GM13977 (cell line): ENCODE measurements at places on chromosomes 7 and 10.

- no peak for DNase-seq
These were observed 62.3 kb downstream of the OSBPL3 start for GRCh38 chr7:24917510-24918239.

GRCh38 chr10:115558252-115558651 is 465.1 kb downstream of the ATRNL1 start:
- no peak for DNase-seq

DNA sequence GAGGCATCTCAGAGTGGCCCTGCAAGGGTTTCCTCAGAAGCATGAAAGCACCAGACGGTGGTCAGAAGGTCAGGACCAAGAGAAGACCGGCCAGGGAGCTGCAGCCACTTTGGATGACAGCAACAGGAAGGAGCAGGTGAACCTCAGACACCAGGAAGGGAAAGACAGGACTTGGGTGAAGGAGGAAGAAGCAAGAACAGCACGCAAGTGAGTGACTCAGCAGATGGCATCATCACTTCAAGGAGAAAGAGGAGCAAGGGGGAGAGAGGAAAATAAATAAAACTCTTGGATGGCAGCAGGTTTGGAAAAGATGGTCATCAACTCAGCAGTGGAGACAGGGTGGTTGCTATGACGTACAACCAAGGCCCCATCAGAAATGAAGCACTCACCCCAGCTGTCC is 31.6 kb downstream of the NCAPG2 start:
- no peak for DNase-seq

DNA sequence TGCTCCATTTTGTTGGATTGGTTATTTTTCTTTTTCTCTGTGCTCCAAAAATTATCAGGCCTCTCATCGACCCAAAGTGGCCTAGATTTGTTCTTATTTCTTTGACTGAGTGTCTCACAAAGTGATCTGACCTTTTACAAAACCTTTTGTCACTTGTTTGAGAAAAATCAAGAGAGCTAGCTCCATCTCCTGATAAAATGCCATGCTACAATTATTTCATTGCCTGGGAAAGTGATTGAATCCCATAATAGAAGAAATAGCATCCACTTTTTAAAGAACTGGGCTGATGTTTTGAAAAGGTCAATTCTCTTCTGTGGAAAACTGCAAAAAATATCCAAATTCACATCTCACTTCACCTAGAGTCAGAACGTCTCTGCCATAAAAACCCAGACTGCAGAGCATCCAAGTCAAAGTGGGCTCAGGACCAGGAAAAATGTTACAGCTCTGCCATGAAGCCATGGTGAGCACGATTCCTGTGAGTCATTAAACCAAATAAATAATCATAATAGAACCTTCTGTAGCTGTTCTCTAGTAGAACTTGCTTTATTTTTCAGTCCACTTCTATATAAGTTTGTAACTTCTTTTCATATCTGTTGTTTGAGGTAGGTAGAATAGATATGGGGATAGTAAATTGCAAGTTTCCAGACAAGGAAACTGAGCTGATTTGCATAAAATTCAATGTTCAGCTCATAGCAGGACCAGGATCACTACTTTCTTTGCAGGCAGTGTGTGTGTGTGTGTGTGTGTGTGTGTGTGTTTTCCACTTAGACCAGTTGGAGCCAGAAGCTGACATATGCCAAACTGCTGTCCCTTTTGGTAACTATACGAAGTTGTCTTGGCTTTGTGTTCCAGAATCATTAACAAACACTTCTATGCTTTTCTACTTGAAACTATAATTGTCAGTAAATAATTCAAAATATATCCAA is 632.5 kb upstream of the ANKRD30A start:
- DNase-seq, result no peak

- peak; percentile 84 for DNase-seq
These were observed at the start of gene PTPRE for GRCh38 chr10:127906548-127907377. PTPRE (plus strand) TSS chr10:127907103; CDS start chr10:128040882, 133,779 bp downstream.

GRCh38 chr7:150902078-150903033 is 50.0 kb downstream of the AOC1 start:
- no peak for DNase-seq

- DNase-seq, result no peak
These were observed 339.5 kb downstream of the ELMO1 start for GRCh38 chr7:37109016-37109683.

DNA sequence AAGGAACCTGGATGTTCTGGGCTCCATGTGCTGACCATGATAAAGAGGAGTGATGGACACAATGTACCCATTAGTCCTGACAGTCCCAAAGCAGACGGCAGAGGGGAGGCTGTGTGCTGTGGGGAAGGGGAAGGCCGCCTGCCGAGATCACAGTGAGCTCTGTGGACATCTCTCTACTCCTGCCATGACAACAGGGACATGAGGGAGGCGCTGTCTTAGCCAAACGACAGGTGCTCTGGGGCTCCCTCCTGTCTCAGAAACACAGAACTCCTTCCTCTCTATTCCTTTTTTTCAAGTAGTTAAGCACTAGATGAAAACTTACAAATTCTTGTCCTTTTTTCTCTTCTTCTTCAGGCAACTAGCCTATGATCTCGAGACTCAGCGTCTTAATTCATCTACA is 113.1 kb downstream of the RNF32 start:
- no peak for DNase-seq

DNA sequence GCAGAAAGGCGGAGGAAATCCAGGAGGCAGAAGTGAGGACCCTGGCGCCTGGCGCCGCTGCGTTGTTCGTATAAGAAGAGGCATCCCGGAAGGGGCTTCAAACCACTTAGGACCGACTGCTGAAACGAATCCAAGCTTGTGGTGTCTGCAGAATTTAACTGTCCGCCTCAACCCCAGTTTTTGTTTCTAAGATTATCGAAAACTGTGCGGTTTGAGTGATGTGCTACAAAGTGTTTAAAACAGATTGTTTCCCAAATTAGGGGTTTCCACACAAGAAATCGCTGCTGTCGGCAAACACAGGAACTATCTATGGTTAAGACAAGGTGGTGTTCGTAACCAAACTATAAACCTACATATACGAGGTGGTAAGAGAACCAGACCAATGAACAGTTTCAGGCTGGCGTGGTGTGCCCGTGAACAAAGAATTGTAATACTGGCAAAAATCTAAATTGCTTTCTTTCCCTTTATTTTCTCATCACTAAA is 835 bp upstream of the DGKI start:
- peak; percentile 48 for DNase-seq

DNA sequence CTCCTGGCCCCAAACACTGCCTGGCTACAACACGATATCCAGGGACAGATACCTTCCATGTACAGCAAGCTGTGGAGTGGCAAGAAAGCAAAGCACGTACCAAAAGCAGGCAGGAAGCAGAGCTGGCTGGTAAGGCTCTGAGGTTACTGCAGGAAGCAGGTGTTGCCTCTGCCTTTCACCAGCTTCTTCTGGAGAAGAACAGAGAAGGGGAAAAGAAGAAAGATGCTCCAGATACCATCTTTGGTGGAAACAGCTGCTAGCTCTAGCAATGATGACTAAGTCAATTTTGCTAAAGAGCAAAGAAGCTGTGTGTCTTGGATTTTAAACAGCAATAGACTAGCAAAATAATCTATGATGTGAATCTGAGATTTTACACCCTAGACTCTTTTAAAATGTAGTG is 34.9 kb upstream of the PRSS1 start:
- no peak for DNase-seq

DNA sequence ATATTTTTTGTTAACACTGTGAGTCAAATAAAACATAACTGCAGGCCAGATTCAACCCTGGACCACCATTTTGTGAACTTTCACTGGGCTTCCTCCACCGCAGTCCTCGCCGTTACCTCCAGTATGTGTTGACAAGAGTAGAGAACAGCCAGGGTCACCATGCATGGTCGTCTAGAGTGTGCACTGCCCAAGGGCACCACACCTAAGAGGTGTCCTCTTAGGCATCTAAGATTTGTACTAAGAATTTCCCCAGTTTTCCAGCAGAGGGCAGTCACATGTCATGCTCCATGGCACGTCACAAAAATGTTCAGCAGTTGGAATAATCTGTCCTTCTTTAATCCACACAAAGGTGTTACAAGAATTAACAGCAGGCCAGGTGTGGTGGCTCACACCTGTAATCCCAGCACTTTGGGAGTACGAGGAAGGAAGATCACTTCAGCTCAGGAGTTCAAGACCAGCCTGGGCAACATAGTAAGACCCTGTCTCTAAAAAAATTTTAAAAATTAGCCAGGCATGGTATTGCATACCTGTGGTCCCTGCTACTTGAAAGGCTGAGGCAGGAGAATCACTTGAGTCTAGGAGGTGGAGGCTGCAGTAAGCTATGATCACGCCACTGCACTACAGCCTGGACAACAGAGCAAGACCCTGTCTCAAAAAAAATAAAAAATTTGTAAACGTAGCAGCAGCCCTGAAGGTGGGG is 71.2 kb upstream of the FOXK1 start:
- DNase-seq, result peak; percentile 76

GRCh38 chr10:79560160-79560709 is at the start of gene SFTPA2:
SFTPA2 (minus strand) TSS chr10:79560407; CDS start chr10:79559483, 924 bp downstream.
- no peak for DNase-seq

DNA sequence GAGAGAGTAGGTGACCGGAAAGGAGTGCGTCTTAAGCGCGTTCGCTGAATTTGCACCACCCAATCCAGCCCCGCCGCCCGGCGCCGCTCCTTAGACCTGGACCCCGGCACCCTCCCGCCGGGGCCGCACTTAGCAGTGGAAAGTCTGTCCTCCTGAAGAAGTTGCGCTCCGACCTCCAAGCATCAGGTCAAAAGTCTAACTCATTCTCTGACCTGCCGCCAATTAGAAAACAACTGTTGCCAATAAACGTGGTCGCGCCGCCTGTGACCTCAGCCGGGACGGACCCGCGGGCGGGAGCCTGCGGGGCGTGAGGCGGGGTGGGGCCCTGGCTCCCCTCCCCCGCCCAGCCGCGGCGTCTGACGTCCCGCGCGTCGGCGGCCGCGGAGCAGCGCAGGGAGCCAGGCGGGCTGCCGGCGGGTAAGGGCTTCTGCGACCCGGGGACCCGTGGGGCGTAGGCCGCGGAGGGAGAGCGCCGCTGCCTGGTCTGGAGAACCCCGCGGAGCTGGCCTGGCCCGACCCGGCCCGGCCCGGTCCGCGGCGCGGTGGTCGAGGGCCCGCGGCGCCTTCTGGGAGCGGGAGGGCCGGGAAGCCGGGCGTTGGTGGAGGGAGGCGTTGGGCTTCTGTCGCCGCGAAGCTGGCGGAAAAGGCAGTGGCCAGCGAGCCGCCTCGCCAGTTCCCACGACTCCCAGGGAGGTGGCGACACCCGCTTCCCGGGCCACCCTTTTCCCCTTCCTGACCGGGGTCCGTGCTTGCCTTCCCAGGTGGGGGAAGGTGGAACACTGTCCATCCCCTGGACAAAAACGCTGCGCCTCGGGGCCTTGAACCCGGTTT is at the start of gene BCAP29:
Gene BCAP29, plus strand, starts transcription at position 362 of the 831 bp plus-strand sequence. CDS start 527 bp downstream, outside the sequence.
- peak; percentile 87 for DNase-seq

DNA sequence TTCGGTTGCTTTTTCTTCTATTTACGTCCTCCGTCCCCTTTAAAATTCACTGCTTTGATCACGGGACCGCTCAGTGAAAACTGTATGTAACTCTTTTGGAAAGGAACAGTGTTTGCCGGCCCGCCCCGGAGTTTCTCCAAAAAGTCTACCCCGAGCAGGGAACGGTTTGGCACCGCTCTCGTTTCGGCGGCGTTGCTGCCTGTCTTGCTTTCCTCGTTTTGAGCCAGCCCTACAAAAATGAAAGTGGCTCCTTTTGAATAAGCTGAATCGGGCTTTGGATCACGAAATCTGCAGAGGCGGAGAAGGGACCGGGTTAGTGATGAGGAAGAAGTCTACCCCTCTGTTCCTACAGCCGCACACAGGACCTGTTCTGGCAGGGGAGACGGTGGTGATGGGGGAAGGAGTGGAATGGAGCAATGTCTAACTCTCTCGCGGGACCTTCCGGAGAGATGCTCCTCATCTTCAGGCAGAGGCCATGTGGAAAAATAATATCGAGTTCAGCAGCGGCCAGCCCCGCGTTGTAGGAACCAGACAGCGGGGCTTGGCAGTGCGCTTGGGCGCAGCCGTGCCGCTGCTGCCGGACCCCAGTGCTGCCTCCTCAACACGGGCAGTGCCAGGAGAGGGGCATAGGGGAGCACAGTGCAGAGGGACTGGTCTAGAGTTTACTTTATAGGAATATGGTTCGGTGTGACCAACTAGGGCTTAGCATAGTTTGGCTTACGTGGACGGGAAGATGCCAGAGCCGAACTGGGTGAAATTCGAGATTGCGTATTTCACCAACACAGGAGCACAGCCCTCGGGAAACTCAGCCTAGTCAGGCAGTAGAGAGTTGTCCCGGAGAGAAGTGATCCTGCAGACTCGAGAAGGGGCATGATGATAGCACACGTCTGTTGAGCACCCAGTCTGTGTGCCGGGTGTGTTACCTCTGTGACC is 1.4 kb downstream of the HTRA1 start:
- DNase-seq, result no peak

GRCh38 chr10:20686015-20686635 is 211.0 kb downstream of the NEBL start:
- no peak for DNase-seq

DNA sequence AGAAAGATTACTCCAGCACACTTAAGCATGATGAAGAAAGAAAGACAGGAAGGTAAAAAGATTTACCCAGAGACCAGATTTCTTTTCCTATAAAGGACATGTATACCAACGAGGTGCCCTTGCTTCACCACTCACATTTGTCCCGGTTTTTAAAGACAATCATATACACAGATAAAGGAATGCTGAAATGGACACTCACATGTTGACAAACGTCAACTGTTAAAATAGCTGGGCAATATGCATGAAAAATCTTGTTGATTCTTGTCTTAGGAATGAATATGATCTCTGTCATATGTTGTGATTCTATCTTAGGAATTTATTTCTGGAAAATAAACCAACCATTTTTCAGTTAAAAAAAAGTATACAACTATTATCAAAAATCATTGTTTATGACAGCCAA is 158.2 kb downstream of the SRPK2 start:
- no peak for DNase-seq

DNA sequence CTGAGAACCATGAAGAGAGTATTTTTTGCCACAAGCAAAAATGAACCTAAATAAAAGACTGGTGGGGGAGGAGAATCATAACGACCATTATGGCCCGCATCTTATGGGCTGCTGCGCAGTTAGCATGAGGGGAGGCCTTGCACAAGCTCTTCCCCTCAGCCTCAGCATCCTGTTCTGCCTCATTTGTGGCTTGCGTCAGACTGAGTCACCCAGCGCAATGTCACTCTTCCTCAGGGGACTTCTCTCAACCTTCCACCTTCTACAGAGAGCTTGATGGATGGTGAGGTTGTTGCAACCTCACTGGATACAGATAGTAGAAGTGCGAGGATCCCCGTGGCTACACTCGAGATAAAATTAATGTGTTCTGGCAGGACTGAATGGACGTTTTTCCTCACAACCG is 16.8 kb upstream of the GPR15LG start:
- DNase-seq, result no peak

- no peak for DNase-seq
These were observed 17.9 kb downstream of the ZNF488 start for GRCh38 chr10:47366181-47366631.

GRCh38 chr10:133087679-133088178 is at the start of gene ADGRA1:
ADGRA1 (plus strand) TSS chr10:133087924; CDS start chr10:133088910, 986 bp downstream.
- DNase-seq, result no peak
